ENCODE measurements at places on chromosomes 13 and 19.
A peak's percentile ranks its signal among the peaks of the same experiment; 100 is the strongest.

DNA sequence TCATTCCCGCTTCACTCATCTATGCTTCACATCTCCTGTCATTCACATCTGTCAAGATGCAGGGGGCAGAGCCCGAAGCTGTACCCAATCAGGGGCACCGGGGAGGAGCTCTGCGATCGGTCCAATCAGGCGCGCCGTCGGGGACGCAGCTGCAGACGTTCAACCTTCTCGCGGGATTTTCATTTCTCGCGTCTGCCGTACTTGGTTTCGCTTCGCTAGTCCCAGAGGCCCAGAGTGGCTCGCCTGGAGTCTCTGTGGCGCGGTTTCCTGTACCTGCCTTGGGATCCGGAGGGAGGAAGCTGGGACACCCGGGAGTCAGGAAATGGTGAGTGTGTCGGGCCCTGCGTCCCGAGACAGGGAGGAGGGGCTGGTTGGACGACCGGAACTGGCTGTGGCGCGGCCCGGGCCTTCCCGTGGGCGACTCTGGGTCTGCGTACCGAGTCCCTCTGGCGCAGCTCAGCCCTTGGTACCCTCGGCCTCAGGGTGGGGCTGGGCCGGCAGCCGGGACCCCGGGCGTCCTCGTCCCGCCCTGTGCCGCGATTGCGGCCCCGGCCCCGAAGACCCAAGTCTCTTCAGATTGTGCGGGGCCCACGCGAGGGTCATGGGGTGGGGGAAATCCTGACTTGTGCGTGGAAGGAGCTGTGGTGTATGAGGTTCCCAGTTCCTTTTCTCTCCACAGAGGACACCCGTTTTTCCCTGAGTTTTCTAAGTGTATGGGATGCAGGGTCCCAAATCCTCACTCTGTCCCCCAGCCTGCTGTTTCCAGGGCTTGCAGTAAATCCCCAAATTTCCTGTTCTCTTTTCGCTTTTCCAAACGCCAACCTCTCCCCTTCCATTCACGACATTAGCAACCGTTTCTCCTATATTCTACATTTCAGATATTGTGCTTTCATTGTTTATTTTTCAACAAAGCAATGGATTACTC, at the start of gene ZNF136:
ZNF136 (plus strand) TSS at position 215 of the 925 bp plus-strand sequence; CDS start at position 323, 108 bp downstream.
- peak; percentile 97 for DNase-seq

DNA sequence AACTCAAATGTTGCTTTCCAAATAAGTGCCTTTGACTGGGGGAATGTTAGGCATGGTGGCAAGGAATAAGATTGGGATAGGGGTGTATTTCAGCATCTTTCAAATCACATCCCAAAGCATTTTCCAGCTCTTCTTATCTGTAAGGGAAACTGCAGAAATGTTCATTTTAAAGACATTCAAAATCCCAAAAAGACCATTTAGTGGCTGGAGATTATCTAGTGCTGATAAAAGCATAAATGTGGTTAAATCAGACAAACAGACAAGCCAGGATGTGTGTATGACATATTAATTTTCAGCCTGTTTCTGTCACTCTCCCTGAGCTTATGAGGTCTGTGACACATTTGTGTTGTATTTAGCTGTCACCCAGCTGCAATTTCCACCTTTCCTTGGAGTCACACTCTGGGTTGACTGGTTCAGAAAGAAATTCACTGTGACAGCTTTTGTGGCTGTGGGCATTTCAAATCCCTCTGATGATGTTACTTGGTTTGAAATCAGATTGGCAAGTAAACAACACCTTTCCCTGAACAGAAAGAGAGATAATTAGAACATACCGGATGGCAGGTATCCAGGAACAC, 69.7 kb upstream of the SIAH3 start:
- DNase-seq = no peak

GRCh38 chr19:40228346-40228745, 1.9 kb upstream of the CCNP start:
- no peak for DNase-seq

- DNase-seq = peak; percentile 56
Measured at GRCh38 chr19:24033963-24034342, 53.0 kb upstream of the ZNF254 start.

GRCh38 chr19:10764340-10764894, 46.5 kb downstream of the DNM2 start:
- no peak for DNase-seq

GRCh38 chr19:47480658-47481057, 3.4 kb downstream of the KPTN start:
- no peak for DNase-seq

DNA sequence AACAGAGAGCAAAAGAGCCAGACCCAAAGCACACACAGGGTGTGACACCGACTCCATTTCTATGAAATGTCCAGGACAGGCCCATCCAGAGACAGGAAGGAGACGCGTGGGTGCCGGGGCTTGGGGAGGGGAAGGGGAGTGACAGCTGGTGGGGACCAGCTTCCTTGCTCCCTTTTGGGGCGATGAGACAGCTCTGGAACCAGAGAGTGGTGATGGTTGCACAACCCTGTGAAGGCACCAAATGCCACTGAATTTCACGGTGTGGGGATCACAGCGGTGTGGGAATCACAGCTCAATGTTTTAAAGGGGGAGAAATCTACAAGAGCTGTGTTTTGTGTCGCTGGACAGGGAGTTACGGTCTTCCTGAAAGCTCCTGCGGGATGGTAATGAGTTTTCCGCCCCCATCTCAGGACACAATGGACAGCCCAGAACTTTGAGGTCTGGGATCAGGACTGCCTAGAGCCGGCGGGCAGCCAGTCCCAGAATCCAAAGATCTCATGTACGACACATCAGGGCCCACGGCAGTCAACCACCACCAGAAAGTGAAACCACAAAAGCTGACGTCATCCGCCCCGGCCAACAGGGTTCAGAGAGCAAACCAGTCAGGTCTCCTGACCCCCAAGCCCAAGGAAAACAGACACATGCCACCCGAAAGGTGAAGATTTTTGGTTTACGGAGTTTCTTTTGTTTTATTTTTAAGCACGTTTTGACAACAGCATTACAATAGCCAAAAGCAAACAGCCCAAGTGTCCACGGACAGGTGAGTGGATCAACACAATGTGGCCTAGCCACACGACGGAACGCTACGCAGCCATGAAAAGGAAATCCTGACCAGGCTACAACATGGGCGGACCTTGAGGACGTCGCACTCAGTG, 7.3 kb downstream of the SGTA start:
- DNase-seq = peak; percentile 88

Data from activated CD4-positive, alpha-beta T cell treated with anti-CD3 and anti-CD28 coated beads for 36 hours (primary cell).